H1 (cell line): ENCODE measurements at places on chromosomes 13 and 19. TPM values are rescaled to one million over a fixed set of nuclear protein-coding genes. Genes with fewer than 3 reads are reported as not detected.
A peak's percentile ranks its signal among the peaks of the same experiment; 100 is the strongest.

DNA sequence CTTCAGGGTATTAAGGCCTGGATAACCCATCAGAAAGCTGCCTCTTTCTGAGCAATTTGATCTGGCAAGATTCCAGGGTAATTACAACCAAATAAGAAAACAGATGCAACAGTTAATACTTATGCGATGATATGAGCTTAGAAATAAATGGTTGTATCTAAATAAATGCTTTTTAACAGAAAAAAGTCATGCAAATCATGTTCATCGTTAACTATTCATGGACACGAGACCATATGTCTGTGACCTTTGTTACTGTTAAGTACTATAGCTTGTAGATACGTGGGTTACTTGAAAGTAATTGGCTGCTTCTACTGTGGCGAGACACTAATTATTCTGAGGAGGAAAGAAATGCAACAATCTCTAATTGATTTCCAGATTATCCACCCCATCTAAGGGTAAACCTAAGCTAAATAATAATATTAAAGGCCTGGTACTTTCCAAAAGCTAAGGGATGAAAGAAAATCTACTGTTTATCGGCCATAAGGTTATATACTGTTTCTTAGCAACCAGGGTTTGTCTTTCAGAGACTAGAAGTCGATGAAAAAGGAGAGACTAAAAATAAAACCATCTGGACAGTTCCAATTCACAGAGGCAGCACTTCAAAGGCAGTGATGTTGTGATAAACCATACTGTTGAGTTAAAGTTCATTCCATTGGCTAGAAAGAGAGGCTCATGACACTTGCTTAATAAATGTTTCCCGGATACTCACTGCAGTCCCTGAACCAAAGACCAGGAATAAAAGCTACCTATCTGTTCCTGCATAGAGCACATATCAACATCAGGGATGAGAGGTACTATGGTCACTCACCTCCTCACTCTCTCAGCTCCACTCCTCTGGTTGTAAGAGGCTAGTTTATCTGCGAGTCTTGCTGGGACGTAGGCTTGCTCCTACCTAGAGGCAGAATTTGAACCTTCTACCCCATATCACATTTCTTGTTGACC, 1.5 kb downstream of the EPSTI1 start:
- peaks cover 5% of the 10 kb centered on the region; the same call in 1 of the 2 replicates for H3K4me1 ChIP-seq
- no peaks in the 10 kb centered on the region for H3K36me3 ChIP-seq
- no peak for DNase-seq
- H3K27ac ChIP-seq = no peak overlapping the region

GRCh38 chr19:11552666-11553372, 6.2 kb downstream of the ELOF1 start:
- DNase-seq = no peak
- H3K4me3 ChIP-seq = no peak overlapping the region
- H3K27me3 ChIP-seq = no peaks in the 10 kb centered on the region
- no peak overlapping the region for H3K27ac ChIP-seq

C2CD4C gene
- total RNA-seq = 6.3 and 6.6 TPM in 2 replicates

DNA sequence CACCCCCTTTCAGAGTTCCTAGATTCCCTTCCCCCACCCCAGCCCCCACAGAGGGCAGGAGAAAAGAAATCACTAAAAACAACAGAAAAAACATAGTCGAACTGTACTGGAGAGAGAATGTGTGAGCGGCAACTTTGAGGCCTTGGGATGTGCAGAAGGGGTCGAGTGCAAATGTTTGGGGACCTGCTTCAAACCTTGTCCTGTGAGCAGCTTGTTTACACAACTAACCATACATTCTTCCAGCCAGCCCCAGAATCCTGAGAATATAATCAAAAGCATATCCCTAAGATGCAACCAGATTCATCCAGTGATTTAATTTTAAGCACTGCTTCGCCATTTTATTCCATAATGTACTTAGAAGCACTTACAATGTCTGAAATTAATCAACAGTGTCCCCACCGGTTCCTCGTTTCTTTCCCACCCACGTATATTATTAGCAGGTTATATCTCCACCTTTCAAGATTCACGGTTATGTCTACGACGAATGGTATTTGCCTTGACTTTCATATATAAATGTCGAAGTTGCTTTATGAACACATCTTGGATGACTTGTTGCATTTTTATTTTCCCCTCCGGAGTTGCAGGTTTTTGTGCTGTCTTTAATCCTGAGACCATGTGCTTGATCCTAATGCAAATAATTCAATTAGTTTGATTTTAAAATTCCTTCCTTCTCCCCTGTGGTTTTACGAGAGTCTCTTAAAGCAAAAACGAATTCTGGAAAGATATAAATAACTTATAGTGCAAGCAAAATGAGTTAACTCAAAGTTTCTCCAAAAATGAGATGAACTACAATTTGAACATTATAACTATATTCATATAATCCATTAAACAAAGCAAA, 107.6 kb downstream of the ZIC5 start:
- H3K36me3 ChIP-seq = no peaks in the 10 kb centered on the region
- DNase-seq = no peak
- no peaks in the 10 kb centered on the region for H3K27me3 ChIP-seq

DNA sequence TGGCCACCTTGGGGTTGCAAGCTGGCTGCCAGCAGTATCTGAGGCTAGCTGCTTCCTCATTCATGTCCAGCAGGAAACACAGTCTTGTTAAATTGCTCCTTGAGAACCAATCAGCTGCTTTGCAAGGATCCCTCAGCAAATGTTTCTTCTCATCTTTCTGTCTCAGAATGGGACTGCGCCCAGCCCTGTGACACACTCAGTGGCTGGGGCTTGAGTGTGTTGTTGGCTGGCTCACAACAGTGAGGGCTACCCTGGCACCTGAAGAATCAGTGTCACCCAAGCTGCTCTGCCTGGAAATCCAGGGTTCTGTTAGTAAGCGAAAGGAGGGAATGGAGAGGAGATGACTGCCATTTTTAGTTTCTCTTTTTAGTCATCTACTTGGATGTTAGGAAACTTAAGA, 317.2 kb downstream of the DCT start:
- DNase-seq = no peak
- H3K36me3 ChIP-seq = no peaks in the 10 kb centered on the region
- no peaks in the 10 kb centered on the region for H3K27me3 ChIP-seq
- H3K27ac ChIP-seq = no peak overlapping the region
- H3K4me3 ChIP-seq = no peak overlapping the region

PROZ gene
- total RNA-seq = not detected in 2 replicates

KLK6 gene
- total RNA-seq = 0.55 and 0.69 TPM in 2 replicates

GRCh38 chr13:49329831-49330545, 82.3 kb downstream of the CDADC1 start:
- H3K27me3 ChIP-seq = no peaks in the 10 kb centered on the region
- H3K4me1 ChIP-seq = no peaks in the 10 kb centered on the region
- no peak for DNase-seq
- no peak overlapping the region for H3K27ac ChIP-seq

DNA sequence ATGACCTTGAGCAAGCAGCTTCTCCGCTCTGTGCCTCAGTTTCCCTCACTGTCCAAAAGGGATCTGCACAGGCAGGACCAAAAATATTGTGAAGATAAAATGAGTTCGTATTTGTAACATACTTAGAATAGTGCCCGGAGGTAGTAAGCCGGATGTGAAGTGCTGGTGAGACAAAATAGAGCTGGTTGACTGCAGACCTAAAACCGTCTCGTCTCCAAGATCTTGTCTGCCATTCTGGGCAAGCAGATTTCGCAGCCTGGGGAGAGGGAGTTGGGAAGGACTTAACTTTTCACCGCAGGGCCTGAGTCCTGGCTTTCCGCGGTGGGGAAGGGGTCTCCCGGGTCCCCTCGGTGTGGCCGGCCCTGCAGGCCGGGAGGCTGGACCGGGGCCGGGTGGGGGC, 8.2 kb upstream of the BBC3 start:
- H3K27me3 ChIP-seq = peaks cover 30% of the 10 kb centered on the region
- no peaks in the 10 kb centered on the region for H3K36me3 ChIP-seq
- no peak for DNase-seq

DHPS gene
- 86.6 and 88.8 TPM in 2 replicates for total RNA-seq

DNA sequence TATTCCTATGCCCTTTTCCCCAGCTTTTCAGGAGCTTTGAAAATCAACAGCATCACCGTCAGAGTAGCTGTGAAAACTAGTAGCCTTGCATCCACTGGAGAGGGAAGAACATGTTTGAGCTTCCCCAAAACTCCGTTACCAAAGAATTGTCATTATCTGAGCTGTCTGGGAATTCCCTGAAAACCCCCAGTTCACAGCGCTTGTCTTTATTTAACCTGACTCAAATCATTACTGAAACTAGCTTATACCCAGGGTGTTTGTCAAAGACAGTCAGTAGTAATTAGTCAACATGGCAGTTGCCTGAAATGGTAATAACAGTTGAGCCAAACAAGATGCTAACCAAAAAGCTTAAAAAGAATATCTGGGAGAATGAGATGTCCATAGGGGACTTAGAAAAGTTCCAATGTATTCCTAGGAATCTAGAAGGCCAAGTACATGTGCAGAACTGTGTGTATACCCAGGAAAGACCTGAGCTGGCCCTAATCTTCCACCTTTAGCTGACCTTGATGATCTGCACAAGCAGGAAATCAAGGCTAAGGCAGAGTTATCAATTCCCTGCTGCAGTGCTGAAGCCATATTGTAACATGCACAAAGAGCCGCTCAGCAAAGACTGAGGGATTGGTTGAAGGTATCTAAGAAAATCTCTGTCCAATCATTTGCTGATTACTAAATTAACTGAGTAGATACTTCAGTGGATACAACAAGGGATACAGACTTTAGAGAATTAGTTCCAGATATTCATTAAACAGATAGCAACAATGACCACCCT, 130.8 kb downstream of the KL start:
- DNase-seq = no peak
- H3K27ac ChIP-seq = no peak overlapping the region
- H3K4me3 ChIP-seq = no peak overlapping the region
- no peaks in the 10 kb centered on the region for H3K27me3 ChIP-seq
- no peaks in the 10 kb centered on the region for H3K4me1 ChIP-seq

CEACAM20 gene
- total RNA-seq = not detected in 2 replicates

DNA sequence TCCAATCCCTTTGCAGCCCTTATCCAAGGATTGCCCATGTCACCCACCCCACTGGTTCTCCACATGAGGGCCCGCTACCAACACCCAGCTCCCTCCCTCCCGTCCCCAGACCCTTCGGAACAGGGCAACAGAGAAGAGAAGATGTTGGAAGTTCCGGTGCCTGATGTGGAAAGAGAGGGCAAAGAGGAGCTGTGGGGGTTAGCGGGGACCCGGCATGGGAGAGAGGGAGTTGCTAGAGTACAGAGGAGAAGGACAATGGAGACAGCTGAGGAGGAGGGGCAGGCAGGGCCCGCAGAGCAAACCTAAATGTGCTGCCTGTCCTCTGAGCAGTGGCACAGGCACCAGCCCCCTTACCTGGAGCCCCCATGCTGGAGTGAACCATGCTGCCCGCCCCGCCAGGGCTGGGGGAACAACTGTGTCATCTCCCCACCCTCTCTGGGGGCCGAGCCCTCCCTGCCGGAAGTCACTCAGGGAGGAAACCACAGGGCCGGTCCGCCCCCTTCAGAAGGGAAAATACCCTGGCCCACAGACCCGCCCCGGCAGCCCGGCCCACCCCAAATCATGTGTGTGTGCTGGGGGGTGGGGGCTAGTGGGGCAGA, at the start of gene POU2F2:
Gene POU2F2, minus strand, starts transcription at position 417 of the 599 bp plus-strand sequence. Its CDS starts 35 bp downstream, at position 382.
- no peaks in the 10 kb centered on the region for H3K36me3 ChIP-seq
- no peak within 1 kb of the TSS for H3K27ac ChIP-seq
- no peak for DNase-seq
- peaks cover 17% of the 10 kb centered on the region for H3K27me3 ChIP-seq
- H3K4me1 ChIP-seq = peaks cover 9% of the 10 kb centered on the region

- DNase-seq = no peak
- H3K36me3 ChIP-seq = no peaks in the 10 kb centered on the region
- no peaks in the 10 kb centered on the region for H3K27me3 ChIP-seq
- H3K4me1 ChIP-seq = no peaks in the 10 kb centered on the region
- no peak overlapping the region for H3K4me3 ChIP-seq
- H3K27ac ChIP-seq = no peak overlapping the region
Observed at GRCh38 chr13:77733674-77734073, 36.2 kb downstream of the SLAIN1 start.

- H3K4me3 ChIP-seq = no peak overlapping the region
- H3K36me3 ChIP-seq = no peaks in the 10 kb centered on the region
- H3K27ac ChIP-seq = no peak overlapping the region
- no peak for DNase-seq
- H3K27me3 ChIP-seq = no peaks in the 10 kb centered on the region
- H3K4me1 ChIP-seq = no peaks in the 10 kb centered on the region
Observed at GRCh38 chr13:88627071-88627470, 955.9 kb downstream of the SLITRK5 start.

SIGLEC12 gene
- not detected in 2 replicates for total RNA-seq

KPTN gene
- total RNA-seq = 23.6 and 28.0 TPM in 2 replicates

- DNase-seq = no peak
- no peaks in the 10 kb centered on the region for H3K4me1 ChIP-seq
- no peaks in the 10 kb centered on the region for H3K36me3 ChIP-seq
- H3K27me3 ChIP-seq = peaks cover 1% of the 10 kb centered on the region
- no peak overlapping the region for H3K4me3 ChIP-seq
- H3K27ac ChIP-seq = no peak overlapping the region
Observed at GRCh38 chr13:72537395-72537780, 190.0 kb downstream of the MZT1 start.

- H3K4me1 ChIP-seq = no peaks in the 10 kb centered on the region
- no peaks in the 10 kb centered on the region for H3K27me3 ChIP-seq
- H3K27ac ChIP-seq = no peak overlapping the region
- no peak for DNase-seq
- H3K4me3 ChIP-seq = no peak overlapping the region
Observed at GRCh38 chr13:84812078-84812477, 929.8 kb upstream of the SLITRK1 start.

DNA sequence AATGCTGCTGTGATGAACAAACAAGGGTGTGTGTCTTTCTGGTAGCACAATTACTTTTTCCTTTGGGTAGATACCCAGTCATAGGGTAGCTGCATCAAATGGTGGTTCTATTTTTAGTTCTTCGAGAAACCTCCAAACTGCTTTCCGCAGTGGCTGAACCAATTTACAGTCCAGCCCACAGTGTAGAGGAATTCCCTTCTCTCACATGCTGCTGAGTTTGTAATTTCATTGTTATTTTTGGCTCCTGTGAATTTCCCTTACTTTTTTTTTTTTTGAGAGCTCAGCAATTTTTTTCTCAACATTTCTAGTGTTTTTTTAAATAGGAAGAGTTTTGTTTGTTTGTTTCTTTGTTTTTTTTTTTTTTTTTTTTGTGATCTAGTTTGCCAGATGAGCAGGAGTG, 37.5 kb upstream of the ADGRE1 start:
- no peak overlapping the region for H3K27ac ChIP-seq
- H3K27me3 ChIP-seq = no peaks in the 10 kb centered on the region
- H3K4me3 ChIP-seq = no peak overlapping the region

- no peak for DNase-seq
- H3K4me1 ChIP-seq = peaks cover 4% of the 10 kb centered on the region; the same call in 1 of the 2 replicates
- H3K27ac ChIP-seq = no peak overlapping the region
- H3K4me3 ChIP-seq = peak overlapping the region; percentile 15; the same call in 1 of the 2 replicates
Observed at GRCh38 chr19:33193269-33193864, 763 bp upstream of the LRP3 start.

FAM216B gene
- not detected in 2 replicates for total RNA-seq

- no peak overlapping the region for H3K4me3 ChIP-seq
- DNase-seq = no peak
- H3K27ac ChIP-seq = no peak overlapping the region
Observed at GRCh38 chr19:39251846-39252245, 3.2 kb upstream of the IFNL4 start.
